ENCODE measurements at places on chromosomes 7 and 10.

- no peak for DNase-seq
Observed at GRCh38 chr7:94064541-94065191, 60.5 kb upstream of the BET1 start.

DNA sequence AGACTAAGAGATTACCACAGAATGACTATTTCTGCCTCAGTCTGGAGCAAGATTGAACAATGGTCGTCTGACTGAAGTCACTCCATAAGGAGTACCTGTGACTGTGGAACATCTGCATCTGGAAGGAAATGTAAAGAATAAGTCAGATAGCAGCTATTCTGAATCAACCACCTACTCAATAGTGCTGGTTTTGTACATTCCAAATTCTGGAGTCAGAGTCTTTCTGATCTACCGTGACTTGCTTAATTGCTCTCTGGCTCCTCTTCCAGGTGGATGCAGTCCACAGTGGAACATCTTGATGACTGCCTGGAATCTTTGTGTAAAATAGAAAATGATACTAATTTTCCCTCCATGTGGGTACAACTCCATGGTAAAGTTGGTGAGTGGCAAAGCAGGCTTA, 156.3 kb upstream of the SEMA3C start:
- DNase-seq = no peak

- DNase-seq = no peak
Observed at GRCh38 chr7:106460792-106461254, 176.0 kb upstream of the NAMPT start.

DNA sequence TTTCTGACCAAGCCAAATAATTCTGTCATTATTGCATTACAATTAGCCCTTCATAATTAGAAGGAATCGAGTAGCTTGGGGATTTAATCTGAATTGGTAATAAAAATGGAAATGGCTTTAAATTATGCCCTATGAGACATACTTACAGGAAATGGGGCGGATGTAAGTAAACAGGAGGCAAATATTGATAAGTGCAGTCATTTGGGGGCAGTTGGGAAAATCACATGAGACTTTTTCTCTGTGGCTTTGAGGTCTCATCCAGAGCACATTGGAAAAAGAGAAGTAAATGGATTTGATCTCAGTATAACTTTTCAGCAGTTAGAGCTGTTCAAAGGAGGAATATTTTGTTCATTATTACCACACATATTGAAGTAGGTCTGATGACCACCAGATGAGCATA, 307.8 kb upstream of the POM121L12 start:
- no peak for DNase-seq

- no peak for DNase-seq
Observed at GRCh38 chr10:24446739-24447138, 237.8 kb downstream of the KIAA1217 start.

DNA sequence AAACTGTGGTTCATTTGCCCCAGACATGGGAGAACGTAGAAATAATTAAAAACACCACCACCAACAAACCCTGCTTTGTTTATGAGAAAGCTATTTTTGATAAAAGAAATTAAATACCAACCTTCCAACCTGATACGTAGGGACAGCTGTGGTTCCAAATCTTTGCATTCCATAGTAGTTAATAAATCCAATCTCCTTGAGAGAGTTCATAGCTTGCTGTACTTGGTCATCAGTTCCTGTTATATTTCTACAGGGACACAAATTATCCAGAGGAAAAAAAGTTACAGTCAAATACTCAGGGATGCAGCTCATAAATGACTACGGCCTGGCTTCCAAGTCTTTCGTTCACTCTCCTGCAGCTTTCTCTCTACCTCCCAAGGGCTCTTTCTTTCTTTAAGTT, 41.1 kb downstream of the PUS7 start:
- DNase-seq = no peak

DNA sequence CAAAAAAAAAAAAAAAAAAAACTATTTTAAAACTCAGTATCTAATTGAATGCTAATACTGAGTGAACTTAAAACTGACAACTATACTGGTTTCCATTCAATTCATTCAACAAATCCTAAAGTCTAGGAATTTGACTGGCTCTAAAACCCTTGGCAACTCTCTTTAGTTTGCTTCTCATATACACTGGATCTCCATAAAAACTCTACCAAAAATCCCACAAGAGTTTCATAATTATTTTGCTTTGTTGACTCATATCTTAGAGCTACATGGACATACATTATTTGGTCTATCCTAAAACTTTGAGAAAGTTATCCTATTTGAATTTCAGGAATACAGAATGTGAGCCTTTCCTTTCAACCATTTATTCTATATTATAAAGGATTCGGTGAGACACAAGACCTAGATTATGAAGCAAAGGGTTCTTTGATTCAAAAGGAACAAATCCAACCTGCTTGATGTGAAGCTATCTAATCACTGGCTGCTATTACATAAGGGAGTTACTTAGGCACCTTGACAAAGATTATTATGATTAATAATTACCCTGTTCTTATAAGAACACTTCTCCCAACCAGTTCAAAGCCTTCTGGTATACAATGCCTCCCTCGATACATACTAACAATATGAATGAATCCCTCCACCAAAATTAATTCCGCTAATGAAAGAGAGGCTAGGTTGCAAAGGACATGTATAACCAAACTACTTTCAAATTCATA, 15.8 kb upstream of the KMT2E start:
- no peak for DNase-seq

DNA sequence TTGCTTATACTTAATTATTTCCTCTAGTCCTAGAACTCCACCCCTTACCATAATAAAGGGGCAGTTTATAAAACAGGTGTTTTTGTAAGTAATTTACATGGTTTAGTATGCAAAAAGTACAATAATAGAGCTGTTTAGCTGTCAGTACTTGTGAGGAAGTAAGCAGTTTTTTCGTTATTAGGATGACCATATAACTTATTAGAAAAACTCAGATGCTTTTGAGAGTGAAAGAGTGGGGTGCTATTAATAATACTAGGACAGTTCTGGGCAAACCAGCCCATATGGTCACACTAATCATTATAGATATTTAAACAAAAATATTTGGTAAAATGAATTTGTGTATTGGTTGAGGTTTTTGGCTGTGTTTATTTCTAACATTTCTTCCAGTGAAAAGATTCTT, 201.9 kb upstream of the KAT6B start:
- DNase-seq = no peak

DNA sequence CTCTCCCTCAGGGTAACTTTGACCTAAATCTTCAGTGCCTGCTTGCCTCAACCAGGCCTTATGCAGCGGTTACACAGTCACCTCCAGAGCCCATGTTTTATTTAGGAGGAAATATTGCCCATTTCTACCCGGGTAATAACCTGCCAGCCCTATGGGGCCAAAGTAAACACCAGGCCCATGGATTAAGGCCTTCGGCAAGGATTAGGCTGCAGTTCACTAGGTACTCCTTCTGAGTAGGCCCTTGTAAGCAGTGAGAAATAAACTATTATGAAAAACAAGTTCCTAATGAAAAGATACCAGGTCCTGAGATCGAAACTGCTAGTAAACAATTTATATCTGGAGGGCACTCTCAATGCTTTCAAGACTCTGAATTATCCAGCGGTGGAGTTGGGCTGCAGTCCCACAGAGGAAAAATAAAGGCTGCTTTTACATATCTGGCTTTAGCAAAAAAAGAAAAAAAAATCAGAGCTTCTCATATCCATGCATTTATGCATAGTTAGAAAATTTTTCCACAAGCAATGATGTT, 3.7 kb upstream of the HOXA10 start:
- DNase-seq = no peak

DNA sequence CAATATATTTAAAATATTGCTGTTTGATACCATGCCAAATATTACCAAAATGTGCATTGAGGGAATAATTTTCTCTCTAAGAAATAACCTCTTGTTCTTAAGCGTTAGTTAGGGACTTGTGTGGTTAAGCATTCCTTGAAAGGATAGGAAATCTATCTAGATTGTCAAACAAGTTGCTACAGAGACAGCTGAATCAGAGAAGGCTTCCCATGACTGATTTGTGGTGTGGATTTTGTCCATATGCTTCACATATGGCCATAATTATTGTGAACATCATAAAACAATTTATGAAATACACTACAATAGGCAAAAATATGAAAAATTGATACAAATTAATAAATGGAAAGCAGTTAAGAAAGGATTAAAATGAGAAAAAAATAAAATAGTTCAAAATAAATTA, 96.3 kb downstream of the GNAT3 start:
- no peak for DNase-seq

DNA sequence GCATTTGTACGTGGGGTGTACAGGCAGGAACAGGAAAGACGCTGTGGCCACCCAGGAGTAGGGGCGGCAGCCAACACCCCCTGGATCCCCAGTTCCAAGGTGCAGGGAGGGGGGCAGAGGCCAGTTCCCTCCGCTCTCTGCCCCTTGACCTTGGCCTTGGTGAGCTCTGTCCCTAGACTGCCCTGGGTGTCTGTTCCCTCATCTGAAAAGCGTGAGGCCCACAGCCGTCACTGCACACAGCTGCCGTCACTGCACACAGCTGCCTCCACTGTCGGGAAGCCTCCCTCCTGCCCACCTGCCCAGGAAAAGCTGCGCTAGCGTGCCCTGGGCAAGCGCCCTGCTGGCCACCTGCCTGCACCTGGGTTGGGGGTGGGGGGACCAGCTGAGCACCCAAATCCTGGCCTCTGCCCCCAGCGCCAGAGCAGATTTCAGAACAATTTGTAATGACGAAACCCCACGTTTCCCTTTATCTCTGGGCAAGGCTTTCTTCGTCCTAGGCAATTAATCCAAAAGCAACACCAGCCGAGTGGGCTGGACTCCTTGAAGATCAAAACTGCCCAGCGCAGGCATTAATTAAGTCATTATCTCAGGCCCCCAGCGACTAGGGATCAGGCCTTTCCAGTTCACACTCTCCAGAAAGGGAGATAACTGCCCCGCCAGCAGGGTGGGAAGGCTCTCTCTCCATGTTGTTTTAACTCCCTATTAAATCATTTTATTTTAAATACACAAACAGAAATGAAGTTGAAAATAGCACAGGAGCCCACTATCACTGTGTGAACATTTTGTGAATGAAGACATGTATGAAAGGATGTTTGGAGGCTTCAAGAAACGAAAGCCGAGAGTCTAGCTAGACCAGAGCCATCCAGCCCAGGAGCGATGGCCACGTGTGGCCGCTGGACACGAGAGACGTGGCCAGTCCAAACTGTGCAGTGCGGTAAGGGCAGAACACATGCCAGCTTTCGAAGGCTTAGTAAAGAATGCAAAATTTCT, 4.0 kb upstream of the PDGFA start:
- DNase-seq = no peak

DNA sequence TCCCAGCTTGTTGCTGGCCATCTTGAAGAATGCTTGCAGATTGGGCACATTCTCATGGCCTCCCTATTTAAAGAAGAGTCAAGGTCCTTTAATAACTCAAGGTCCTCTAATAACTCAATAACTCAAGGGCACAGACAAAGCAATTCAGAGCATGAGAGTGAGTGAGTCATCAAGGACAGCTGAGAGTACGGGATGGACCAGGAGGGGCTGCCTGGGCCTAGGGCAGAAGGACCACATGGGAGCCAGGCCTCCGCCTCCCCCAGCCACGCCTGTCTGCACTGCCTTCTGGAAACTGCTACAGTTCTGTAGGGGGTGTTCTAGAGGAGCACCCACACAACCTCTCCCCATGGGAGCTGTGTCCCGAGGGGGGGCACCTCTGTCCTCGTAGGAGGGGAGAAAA, 48.9 kb downstream of the ZNF503 start:
- no peak for DNase-seq

DNA sequence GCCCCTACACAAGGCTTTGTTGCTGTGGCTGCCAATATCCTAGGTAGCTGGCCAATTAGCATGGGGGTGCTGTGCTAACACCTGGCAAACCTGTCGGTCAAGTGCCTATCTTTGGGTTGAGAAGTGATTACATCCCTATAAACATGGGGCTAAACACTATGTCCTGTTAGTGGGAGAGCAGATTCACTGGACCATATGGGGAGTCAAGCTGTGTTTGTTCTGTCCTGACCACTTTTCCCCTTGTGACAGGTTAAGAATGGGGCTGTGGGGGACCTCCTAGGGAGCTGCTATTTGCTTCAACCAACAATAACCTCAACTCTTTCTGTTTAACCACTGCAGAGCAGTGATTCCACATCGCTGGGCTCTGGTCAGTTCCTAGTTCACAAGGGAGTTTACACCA, 151.5 kb upstream of the AOAH start:
- no peak for DNase-seq

DNA sequence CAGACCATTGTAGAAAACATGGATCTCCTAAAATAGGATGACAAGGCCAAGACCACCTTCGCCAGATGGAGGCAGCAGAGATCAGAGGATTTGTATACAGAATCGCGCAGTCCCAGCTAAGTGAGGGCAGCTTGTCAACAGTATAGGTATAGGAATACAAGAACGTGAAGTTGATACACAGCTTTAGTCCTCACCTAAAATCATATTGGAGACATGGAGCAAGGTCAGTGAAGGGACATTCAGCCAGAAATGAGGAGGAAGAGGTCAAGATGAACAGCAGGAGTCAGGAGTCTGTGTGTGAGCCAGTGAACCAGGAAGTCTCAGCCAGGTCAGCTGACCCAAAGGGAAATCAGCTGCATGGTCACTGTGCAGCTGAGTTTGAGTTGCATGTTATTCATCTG, 263.4 kb upstream of the PRKCQ start:
- DNase-seq = peak; percentile 19

DNA sequence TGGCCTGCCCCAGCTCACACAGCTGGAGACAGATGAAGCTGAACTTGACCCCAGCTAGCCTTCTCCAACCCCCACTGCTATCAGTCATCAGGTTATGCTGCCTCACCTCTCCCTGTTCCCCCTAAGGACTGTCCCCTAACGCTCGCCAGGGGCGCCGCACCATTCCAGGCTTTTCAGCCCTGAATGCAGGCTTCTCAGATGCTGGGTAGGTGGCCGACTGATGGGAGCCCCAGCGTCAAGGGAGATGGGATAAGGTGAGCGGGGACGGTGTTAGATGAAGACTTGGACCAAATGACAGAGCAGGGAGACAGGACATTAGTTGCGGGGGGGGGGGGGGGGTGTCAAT, 15.8 kb upstream of the OPALIN start:
- DNase-seq = no peak

GRCh38 chr7:36472141-36472729, 82.6 kb downstream of the ANLN start:
- DNase-seq = no peak

DNA sequence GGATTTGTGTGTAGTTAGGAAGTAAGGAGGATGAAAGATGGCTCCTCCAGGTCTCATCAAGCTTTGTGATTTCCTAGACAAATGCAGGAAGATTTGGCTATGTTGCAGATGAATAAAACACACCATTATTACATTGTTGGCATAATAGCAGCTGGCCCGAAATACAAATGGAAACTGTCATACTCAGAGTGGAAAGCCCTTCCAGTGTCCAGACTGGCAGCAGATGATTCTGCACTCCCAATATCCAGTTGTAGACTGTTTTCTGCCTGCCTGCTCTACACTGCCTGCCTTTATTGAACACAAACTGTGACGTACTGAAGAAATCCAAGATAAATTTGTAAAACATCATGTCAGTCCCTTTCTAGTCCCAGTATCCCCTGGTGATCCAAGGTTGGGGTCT, 99.7 kb upstream of the FZD1 start:
- no peak for DNase-seq

DNA sequence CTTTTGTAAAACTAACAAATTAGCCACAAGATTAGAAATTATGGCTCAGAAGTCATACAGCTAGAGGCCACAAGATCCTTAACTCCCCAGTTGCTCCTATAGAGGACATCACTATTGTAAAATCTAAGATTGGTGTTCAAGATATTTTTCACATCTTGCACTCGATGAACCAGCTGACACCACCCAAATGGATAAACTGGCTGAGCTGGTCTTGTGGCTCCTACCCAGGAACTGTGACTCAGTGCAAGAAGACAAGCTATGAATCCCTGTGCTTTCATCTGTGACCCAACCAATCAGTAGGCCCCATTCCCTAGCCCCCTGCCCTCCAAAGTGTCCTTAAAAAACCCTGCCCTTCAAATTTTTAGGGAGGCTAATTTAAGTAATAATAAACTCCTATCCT, 27.9 kb upstream of the R3HCC1L start:
- DNase-seq = no peak

All from anterior cingulate cortex (tissue), 58 donors.